A549 (cell line): ENCODE measurements at places on chromosomes 1 and 21. TPM values are rescaled to one million over a fixed set of nuclear protein-coding genes. Genes with fewer than 3 reads are reported as not detected.

The PLA2G2A gene
- 0.13 TPM in 2 of 3 replicates, not detected in the other for polyA plus RNA-seq

DNA sequence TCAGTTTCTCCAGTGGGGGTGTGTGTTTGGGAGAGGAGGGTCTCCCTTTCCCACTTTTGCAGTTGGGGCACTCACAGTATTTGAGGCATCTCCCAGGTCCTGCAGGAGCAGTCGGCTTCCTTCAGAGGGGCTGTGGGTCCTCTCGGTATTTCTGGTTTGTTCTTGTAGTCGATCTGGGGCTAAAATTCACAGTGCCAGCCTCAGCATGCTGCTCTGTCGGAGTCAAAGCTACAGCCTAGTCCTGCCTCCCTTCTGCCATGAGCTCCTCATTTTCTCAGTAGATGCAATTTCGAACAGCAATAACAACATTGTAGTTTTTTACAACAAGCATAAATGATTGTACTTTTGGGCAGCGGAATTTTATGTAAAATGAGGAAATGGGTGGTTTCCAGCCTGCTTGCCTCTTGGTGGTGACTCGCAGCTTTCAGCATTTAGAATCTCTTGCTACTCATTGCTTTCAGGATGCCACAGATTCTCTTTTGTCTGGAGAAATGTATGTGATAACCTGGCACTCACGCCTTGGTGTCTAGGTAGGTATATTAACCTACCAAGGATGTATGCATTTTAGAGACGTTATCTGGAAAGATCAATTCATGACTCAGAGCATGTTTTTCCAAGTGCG lies 82.4 kb upstream of the C21orf91 start:
- no peak for DNase-seq

GRCh38 chr1:23664837-23665795 lies 26.5 kb upstream of the RPL11 start:
- peak; percentile 31 for DNase-seq

The SGIP1 gene
- not detected in 3 replicates for polyA plus RNA-seq

DNA sequence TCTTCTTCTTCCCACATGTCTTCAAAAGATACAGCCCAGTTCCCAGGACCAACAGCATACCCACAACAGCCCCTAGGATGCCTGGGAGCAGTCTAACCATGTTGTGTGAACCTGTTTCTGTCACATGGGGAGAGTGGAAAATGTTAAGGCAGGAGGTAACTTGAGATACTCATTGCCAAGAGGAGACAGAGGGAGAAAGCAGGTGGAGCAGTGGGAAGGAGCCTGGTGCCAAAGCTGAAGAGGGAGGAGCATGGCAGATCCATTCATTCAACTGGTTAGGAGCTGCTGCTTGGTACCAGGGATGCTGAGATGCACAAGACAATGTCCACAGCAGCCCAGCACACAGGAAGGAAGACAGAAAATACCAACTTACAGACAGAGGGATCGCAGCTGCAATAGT lies 149.8 kb upstream of the ETV3 start:
- no peak for DNase-seq

The ATAD3B gene
- 0.99 to 1.1 TPM (median 0.99 TPM) in 3 replicates for polyA plus RNA-seq

GRCh38 chr21:41926117-41926806 lies 27.6 kb downstream of the C2CD2 start:
- no peak for DNase-seq
